Epithelial cell of esophagus (primary cell): ENCODE measurements at places on chromosomes 6 and 20.

DNA sequence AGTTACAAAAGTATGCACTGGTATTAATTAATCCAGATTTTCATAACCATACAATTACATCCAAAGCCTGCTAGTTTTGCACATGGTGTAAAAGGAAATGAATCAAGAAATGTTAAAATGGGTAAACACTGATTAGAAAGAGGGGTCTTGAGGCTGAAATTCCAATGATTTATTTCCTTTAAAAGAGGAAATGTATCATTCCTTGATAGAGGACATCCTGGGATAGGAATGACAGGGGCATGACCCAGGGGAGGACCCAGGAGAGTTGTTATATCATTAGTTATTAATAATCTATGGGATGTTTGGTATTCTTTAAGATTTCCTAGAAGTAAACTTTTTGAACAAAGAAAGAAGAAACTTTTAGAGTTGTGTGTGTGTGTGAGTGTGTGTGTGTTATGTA, 18.2 kb downstream of the AK9 start:
- no peak for DNase-seq

DNA sequence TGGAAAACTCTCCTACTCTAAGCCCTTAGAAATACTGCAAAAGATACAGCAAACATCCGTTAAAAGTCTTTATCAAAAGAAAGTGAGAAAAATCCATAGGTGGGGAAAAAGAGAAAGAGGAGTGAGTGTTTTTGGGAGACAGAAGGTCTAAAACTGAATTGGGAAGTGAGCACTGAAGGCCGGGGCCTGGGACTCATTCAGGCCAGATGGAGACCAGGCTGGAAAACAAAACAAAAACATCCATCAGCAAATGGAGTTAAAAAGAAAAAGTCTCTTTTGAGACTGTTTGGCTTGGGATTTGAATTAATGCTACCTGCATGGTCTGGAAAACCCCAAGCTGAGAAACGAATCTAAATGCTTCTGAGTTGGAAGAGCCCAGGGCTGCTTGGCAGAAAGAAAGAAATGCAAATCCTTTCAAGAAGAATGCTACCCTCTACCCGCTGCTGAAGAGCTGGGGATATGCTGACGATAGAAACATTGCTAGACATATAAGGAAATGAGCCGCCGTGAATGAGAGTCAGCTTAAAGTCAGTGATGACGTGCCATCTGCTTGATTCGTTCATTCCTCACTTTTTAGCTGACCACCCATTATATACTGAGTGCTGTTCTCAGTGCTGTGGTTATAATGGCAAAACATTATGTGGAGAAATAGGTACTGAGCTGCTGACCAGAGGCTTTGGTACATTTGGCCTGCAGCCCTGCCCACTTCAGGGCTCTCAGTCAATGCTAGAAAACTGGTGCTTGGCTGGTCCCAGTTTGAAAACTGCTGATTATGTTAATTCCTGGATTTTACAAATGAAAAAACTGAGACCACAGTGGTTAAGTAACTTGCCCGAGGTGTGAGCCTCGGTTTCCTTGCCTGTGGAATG, 28.0 kb upstream of the TULP4 start:
- peak; percentile 44 for DNase-seq

DNA sequence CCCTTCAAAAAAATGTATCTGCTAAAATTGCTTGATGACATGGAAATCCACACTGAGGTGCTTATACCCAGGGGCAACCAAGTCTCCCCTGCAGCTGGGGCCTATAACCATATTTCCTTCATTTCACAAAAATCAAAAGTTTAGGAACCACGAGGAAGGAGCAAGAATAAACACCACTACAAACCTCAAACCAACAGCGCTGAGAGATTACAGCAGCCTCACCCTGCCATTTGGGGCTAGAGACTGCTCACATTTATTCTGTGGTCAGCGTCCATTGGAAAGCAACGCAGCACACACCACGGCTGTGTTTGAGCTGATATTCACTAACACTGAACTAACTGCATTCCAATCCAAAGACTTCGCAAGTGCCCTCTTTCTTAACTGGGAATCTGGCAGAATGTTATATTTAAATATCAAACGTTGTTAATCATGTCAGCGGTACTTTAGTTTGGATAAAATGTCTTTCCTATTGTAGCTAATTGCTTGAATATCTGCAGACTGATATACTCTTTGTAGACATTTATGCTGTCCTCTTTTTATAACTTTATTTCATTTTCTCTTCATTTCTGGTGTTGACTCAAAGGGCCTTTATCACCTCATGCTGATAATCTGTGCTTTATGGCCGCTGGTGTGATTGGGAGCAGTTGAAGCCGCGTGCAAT, 94.6 kb downstream of the FOXA2 start:
- peak; percentile 17 for DNase-seq

DNA sequence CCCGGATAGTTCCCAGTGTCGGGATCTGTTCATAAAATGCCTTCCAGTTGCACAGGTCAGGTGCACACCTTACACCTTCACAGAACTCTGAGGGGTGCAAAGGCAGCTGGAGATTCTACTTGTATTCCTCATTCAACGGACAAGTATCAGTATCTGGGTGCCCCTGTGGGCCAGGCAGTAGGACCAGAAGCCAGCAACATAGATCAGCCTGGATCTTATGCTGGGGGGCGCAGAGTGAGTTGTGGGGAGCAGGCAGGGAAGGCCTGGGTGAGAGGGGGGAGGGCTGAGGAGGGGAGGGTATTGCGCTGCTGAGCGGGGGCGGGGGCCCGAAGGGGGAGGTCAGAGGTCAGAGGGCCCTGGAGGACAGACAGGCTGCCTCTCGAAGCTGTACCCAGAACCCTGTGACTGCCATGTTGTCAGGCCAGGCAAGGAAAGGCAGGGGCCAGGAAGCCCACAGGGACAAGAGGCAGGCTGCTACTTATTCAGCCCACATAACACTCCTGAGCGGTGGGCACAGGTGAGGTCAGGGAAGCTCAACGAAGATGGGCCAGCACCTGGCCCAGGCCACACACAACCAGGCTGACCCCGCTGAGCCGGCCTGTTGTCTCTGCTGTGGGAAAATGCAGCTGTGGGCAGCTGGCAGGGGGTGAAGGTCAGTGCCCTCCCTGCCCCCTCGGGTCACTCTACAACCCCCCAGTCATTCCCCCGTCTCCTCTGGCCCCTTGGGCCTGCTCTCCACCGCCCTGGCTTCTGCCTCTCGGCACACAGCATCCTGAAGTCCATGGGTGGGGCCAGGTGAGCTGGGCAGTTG, 1.1 kb downstream of the OPRL1 start:
- DNase-seq, result no peak

- no peak for DNase-seq
These were observed 282.1 kb downstream of the THBS2 start for GRCh38 chr6:168971549-168971948.

DNA sequence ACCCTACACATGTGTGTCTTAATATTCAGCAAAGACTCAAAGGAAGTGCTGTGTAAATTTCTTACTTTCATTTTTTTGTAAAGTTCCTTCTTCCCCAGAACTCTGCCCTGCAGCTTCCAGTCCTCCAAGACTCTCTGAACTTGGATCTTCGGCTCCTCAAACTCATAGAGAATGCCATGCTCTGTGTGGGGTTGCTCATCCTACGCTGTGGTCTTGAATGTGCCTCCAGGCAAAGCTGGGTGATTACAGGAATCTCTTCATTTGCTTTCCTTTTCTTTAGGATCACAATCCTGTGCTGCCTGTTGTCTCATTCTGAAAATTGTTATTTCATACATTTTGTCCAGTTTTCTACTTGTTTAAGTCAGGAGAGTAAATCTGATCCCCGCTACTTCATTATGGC, 14.5 kb upstream of the CDC5L start:
- DNase-seq, result peak; percentile 46

- no peak for DNase-seq
These were observed 46.0 kb downstream of the ZFAND3 start for GRCh38 chr6:37865504-37865903.

GRCh38 chr20:64168381-64169090, 4.3 kb downstream of the MYT1 start:
- DNase-seq, result no peak

DNA sequence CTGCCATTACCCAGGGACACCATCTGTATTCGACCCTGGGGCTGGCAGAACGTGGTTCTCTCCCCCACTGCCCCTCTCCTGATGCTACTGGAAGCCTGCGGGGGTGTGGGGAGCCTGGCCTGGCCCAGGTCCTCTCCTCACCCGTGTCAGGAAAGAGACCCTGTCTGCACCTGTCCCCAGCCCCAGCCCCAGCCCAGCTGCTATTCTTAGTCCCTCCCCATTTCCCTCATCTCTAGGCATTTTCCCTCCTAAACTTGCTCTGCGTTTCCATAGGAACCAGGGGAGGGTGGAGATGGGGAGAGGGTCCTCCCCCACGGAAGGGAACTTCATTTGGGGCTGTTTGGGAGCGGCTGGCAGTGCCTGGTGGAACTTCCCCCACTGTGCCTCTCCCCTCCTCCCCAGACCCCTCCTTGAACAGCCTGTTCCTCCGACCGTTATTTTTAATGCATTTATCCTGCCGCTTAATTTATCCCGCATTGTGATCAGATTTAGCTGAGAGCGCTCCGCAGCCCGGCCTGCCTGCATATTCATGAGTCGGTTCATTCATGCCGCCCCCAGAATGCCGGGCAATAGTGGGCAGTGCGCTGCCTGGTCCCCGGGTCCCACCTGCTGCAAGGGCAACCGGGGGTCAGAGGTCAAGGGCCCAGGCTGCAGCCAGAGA, 31.8 kb upstream of the DLGAP4 start:
- DNase-seq, result no peak

GRCh38 chr6:75296811-75297779, 12.5 kb upstream of the TMEM30A start:
- peak; percentile 70 for DNase-seq

DNA sequence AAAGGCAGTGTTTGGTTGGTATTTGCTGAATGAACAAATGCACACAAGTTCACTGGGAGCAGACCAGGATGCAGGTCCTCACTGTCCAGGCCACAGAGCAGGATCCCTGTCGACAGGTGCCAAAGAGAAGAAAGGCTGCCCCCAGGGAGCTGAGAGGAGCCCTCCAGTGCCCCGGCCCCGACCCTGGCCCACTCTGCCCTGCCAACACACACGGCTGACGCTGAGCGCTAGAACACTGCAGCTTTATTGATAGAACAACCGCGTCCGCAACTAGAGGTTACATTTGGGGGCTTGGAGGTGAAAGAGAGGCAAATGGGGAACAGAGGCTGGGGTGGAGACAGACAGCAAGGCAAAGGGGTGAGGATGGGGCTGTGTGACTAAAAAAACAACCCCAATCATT, 65.4 kb downstream of the MDGA1 start:
- DNase-seq, result no peak
